ENCODE measurements at places on chromosomes 4 and X.

DNA sequence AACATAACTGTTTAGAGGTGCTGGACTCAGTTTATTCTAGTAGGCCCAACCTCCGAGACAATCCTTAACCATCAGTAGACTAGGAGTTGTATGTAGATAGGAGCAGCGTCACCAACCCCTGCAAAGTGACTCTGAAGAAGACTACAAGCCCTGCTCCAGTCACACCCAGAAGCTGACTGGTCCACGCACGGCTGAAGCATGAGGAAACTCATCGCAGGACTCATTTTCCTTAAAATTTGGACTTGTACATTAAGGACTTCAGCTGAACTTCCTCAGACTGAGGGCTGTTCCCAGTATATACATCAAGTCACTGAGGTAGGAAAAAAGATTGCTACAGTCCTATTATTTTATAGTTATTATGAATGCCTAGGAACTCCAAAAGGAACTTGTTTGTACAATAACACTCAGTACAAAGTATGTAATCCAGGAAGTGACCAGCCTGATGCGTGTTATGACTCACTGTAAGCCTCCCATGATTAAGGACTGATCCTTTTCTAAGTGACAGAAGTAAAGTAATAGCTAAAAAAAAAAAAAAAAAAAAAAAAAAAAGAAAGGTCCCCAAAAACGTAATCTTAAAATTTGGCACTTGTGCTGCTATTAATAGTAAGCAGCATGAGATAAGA, 41.6 kb upstream of the UGT2B7 start:
- DNase-seq: no peak

- DNase-seq: no peak
Observed at GRCh38 chrX:149145845-149146285, 359.2 kb downstream of the IDS start.

- peak; percentile 69 for DNase-seq
Observed at GRCh38 chr4:184343502-184344177, 126.0 kb upstream of the ENPP6 start.

GRCh38 chr4:22237846-22238494, 277.9 kb downstream of the ADGRA3 start:
- no peak for DNase-seq

GRCh38 chr4:153538487-153539357, 72.6 kb downstream of the TMEM131L start:
- peak; percentile 47 for DNase-seq

DNA sequence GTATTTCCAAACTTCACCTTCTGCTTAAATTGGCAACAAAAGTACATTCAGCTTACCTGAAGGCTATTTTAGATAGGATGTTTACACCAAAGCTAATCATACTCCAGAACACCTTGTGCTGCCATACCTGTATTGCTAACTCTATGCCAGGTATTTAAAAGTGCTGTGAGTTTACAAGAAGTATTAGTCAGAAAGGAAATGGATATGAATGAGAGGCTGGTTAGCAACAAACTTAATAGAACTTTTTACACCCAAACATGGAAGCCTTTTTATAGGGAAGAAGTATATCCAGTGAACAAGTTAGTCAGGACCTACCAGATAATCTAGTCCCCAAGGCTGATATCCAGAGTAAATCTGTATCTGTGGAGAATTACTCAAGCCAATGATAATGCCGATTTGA, 131.2 kb upstream of the SPRY1 start:
- DNase-seq: no peak

- peak; percentile 71 for DNase-seq
Observed at GRCh38 chr4:185145572-185145971, 2.5 kb downstream of the SLC25A4 start.
